ENCODE measurements at places on chromosomes 7 and 10. TPM values are rescaled to one million over a fixed set of nuclear protein-coding genes. Genes with fewer than 3 reads are reported as not detected.
A peak's percentile ranks its signal among the peaks of the same experiment; 100 is the strongest.

DNA sequence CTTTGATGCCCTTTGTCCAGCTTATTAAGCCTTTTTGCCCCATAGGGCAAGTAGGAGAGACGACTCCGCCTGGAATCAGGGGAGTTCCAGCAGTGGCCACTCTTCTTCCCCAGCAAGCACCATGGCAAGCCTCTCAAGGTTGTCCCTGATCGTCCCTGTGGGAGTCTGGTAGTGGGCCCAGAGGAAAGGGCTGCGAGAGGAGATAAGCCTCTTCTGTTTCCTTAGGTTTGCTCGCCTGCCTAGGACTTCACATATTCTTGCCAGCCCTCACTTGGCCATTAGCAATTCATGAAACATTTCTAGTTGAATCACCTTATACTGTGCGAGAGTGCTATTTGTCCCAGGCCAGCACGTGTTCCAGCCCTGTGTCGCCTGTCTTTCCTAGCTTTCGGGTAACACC, 47.8 kb upstream of the CPN1 start:
- DNase-seq, result peak; percentile 30

- DNase-seq, result no peak
Observed at GRCh38 chr7:132650498-132650897, 74.2 kb upstream of the PLXNA4 start.

- DNase-seq, result no peak
Observed at GRCh38 chr7:1546909-1547776, 8.9 kb downstream of the TMEM184A start.

DNA sequence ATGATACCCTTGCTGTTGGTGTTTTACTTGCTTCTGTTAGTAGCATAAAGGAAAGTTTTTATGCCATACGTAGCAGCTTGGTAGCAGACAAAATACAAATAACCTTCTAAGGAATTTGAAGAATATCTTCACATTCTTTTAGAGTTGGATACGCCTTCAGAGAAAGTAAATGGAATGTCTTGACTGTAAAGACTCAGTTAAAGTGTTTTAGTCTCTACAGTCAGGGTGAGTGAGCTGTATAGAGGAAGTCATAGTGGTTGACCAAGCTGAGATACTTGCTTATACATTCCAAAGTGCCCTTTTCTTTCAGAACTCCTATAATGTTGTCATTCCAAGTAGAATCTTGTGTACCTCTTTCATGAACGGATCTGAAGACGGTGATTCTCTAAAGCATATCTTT, 37.7 kb downstream of the RABGEF1 start:
- no peak for DNase-seq

DNA sequence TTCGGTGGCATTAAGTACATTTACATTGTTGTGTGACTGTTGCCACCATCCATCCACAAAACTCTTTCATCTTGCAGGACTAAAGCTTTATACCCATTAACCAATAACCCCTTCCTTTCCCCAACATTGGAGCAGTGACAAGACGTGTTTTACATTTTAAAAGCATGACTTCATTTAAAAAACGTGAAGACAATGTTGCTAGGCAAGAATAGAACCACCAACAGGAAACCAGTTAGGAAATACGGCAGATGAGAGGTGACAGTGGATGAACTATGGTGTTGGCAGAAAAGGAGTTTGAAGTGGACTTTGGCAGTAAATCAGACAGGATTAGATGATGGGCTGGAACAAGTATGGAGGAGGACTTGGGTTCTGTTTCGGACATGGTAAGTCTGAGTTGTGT, 17.0 kb downstream of the TMEM236 start:
- DNase-seq, result peak; percentile 85

HOXA3 gene
- 0.66 TPM for total RNA-seq

C10orf105 gene
- total RNA-seq, result not detected

NRF1 gene
- 16.3 TPM for total RNA-seq
